ENCODE measurements at places on chromosomes 16 and 17. TPM values are rescaled to one million over a fixed set of nuclear protein-coding genes. Genes with fewer than 3 reads are reported as not detected.

DNA sequence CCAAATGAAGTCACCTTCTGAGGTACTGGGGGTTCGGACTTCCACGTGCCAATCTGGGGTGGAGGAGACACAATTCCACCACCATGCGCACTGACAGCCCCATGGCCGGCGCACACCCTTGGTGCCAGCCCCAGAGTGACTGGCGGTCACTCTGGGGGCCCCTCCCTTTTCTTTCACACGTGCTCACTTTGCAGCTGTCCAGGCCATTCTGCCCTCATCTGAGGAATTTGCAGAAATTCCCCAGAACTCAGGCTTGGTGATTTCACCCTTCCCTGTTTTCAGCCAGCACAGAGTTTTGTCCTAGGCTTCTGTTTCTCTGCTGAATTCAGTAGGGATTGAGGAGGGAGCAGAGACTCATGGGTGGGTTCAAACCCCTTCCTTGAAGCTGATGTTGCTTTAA, 54.8 kb downstream of the CDRT4 start:
- DNase-seq = no peak

The CRHR1 gene
- total RNA-seq = 0.38 TPM

The FOXJ1 gene
- total RNA-seq = 0.48 TPM

GRCh38 chr16:78242239-78242630, 142.8 kb downstream of the WWOX start:
- DNase-seq = no peak

GRCh38 chr17:32570081-32570396, 83.2 kb downstream of the CDK5R1 start:
- no peak for DNase-seq

Measured in astrocyte (in vitro differentiated cells and primary cell).